Activated naive CD8-positive, alpha-beta T cell treated with anti-CD3 and anti-CD28 coated beads, Interleukin-2, amount 10 ng/mL, durations not matched to agents 7 days and 5 days (primary cell): ENCODE measurements at places on chromosomes 6 and 20.

DNA sequence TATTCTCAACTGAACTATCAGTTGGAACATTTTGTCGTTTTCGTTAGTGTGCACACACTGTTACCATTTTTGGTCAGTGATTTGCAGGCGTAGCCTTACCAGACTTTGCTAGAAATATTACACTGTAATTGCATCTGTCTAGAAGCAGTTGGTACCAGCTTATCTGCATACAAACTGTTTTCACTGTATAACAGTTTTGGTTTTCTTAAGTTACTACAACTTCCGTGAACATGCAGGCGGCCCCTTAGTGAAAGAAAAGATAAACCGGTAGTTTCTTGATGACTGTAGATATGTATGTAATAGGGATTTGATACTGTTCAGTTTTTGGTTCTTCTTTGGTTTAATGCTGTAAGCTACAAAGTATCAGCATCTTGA lies 1.3 kb downstream of the DSTN start:
- DNase-seq, result no peak

GRCh38 chr6:147156218-147156617 lies 48.0 kb upstream of the STXBP5 start:
- DNase-seq, result no peak

DNA sequence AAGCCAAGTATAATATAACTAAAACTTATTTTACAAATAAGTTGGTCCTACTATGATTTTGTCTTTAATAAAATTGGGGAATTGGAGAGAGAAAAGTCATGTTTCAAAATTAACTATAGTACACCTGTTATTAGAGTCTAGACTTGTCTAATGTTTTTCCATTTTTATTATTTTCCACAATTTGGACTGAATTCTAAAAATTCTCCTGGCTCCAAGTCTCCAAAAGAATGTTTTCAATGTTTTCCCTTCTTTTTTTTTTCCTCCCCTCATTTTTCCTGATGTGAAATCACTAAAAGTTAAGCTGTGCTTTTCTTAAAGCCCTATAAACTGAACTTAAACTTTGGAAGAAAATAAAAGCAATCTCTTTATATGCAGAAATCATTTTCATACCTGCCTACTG lies 11.3 kb downstream of the PTGIS start:
- DNase-seq, result no peak

- no peak for DNase-seq
Measured at GRCh38 chr6:92363111-92363510, 1056.2 kb downstream of the EPHA7 start.

- no peak for DNase-seq
Measured at GRCh38 chr6:70172252-70172651, 130.6 kb downstream of the COL9A1 start.

GRCh38 chr6:134452906-134453305 lies 135.0 kb upstream of the SGK1 start:
- no peak for DNase-seq

DNA sequence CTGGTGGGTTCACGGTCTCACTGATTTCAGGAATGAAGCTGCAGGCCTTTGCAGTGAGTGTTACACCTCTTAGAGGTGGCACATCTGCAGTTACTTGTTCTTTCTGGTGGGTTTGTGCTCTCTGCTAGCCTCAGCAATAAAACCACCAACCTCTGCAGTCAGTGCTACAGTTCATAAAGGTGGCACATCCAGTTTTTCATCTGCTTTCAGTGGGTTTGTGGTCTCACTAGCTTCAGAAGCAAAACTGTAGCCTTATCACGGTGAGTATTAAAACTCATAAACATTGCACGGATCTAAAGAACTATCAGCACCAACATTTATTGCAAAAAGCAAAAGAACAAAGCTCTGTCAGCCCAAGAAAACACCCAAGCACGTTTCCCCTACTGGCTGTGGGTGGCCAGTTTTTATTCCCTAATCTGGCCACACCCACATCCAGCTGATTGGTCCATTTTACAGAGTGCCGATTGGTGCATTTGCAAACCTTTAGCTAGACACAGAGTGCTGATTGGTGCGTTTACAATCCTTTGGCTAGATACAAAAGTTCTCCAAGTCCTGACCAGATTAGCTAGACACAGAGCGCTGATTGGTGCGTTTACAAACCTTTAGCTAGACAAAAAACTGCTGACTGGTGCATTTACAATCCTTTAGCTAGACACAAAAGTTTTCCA lies 3.4 kb upstream of the TMEM14C start:
- peak; percentile 47 for DNase-seq

GRCh38 chr6:111832833-111833418 lies 40.3 kb downstream of the FYN start:
- DNase-seq, result no peak

GRCh38 chr6:320351-321157 lies 28.3 kb downstream of the DUSP22 start:
- no peak for DNase-seq

GRCh38 chr6:38323216-38323615 lies 316.5 kb downstream of the BTBD9 start:
- no peak for DNase-seq

DNA sequence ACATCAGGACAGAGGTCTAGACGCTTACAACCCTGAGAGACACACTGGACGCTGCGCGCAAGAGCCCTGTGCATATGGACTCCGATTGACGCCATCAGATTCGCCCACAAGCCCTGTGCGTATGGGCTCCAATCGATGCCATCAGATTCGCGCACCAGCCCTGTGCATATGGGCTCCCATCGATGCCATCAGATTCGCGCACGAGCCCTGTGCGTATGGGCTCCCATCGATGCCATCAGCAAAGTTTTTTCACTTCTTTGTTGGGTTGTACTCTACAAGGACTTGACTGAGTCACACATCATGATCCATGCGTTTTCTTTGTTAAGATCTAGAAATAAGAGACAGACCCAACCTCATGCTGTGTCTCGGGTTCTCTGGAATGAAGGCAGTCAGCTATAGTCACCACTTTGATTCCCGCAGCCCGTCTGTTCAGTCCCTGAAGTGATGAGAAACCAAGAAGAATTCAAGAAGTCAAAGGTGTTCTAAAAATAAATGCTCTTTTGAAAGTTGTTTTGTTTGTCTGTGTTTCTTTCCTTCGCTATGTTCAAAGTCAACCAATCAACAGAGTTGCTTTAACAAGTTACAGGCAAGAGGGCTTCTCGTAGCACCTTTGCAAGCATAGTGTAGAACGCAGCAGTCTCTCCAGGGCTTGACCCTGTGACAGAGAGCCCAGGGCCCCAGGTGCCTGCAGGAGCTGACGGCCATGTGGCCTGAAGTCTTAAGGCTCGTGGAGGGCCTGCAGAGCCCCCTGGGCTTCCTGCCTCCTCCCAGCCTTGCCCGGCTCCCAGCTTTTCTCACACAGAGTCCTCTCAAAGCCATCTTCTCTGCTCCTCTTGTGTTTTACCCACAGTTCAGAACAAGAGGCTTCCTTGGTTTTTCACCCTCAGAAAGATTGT lies 7.9 kb downstream of the RPS6KA2 start:
- DNase-seq, result no peak

GRCh38 chr6:41646026-41646795 lies 7.9 kb downstream of the MDFI start:
- DNase-seq, result no peak

- no peak for DNase-seq
Measured at GRCh38 chr6:25747477-25747876, 7.1 kb upstream of the SLC17A4 start.

DNA sequence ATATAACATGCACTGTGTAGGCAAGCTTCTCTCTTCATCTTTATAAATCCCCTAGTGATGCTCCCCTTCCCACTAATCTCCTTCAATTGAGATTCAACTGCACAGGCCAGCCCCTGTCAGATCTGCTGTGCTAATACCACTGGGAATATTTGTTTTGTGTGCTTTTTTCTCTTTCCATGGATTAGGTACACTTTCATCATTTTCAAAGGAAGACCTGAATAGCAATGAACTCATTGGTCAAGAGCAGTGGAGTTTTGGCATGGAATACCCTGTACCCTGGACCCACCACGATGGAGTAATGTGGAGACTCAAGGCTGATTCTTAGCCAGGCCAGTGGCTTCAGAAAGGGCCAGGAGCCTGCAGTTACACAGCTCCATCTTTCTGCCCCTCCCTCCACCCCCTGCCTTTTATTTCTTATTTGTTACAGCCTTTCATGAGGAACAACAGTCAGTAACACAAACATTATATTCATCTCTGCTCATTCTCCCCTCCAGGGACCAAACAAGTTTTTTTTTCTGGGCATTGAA lies 75.4 kb upstream of the KCNG1 start:
- DNase-seq, result no peak

- no peak for DNase-seq
Measured at GRCh38 chr6:150866991-150867501, 1.5 kb downstream of the MTHFD1L start.

DNA sequence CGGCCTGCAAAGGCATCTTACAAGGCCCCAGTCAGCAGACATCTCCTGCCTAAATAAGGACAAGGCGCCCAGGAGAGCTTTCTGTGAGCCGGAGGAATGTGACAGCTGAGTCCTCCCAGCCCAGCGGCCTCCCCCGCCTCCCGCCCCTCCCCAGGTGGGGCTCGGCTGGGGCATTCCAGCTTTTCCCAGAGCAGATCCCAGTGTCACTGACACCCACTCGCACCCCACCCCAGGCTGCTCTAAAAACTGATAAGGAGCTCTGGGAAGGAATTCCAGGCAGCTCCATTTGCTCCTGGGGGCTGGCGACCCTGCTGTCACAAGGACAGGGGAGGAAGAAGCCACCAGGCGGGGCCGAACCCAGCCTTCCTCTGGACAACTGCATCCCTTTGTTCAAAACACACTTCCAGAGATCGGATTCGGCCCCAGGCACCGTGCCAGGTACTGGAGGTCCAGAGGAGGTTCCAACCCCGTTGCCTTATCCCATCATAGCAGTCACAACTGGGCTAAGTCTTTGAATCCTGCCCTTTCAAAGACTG lies 49.7 kb downstream of the JPH2 start:
- DNase-seq, result no peak

- no peak for DNase-seq
Measured at GRCh38 chr6:107060704-107061103, 32.7 kb downstream of the MTRES1 start.

- no peak for DNase-seq
Measured at GRCh38 chr6:80610846-80611245, 504.4 kb downstream of the BCKDHB start.

DNA sequence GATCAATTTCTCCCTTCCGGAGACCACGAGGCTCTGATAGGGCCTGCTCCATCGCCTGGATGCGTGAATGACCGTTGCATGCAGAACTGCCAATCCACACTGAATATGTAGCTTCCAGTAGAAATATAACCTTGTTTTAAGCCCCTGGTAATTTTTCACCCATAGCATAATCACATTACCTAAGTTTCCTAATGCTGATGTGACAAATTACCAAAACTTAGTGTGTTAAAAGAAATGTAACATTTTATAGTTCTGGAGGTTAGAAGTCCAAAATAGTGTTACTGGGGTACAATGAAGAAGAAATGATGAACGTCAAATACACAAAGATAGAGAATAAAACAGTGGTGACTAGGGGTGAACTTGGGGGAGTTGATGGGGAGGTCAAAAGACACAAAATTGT lies 22.0 kb upstream of the SIRPD start:
- DNase-seq, result no peak

- peak; percentile 63 for DNase-seq
Measured at GRCh38 chr6:166417285-166417691, 34.5 kb upstream of the MPC1 start.

GRCh38 chr6:121592261-121592935 lies 157.0 kb downstream of the GJA1 start:
- DNase-seq, result no peak

DNA sequence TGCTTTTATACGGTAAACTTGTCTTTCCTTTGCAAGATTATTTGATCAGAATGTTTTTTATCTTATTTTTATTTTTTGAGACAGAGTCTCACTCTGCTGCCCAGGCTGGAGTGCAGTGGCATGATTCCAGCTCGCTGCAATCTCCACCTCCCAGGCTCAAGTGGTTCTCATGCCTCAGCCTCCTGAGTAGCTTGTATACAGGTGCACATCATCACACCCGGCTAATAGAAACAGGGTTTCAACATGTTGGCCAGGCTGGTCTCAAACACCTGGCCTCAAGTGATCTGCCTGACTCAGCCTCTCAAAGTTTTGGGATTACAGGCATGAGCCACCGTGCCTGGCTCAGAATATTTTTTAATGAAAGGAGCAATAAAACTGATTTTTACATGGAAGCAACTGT lies 8.9 kb upstream of the LPIN3 start:
- DNase-seq, result no peak

GRCh38 chr20:3818155-3819151 lies 1.9 kb upstream of the AP5S1 start:
- DNase-seq, result no peak

GRCh38 chr6:37757381-37757780 lies 59.7 kb upstream of the MDGA1 start:
- DNase-seq, result no peak

DNA sequence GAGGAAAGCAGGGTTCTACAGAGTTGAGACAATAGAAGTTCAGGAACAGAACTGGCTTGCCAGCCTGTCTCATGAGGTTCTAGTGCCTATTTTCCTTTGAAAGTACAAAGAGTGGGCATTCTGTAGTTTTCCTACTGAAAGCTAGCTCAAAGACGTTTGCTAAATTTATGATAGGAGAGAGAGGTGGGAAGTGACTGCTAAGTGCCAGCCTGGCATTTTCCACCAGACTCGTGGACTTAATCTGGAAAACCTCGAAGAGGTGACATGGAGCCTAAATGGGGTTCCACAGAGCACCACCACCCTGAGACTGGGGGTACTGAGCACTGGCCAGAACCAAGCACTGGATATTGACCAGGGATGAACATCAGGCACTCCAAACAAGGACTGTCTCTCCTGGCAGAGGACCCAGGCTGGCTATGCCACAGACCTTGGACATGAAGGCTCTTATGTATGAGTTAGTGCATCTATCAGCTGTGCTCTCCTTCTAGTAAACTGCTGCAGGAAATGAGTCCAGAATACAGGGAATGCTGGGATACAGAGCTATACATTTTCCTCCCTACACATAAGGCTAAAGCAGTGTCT lies 7.1 kb downstream of the PEX6 start:
- no peak for DNase-seq

GRCh38 chr6:36914227-36914794 lies 28.6 kb downstream of the C6orf89 start:
- no peak for DNase-seq

- no peak for DNase-seq
Measured at GRCh38 chr6:339480-339879, 47.2 kb downstream of the DUSP22 start.

- no peak for DNase-seq
Measured at GRCh38 chr6:99746261-99746895, 139.7 kb downstream of the PRDM13 start.

DNA sequence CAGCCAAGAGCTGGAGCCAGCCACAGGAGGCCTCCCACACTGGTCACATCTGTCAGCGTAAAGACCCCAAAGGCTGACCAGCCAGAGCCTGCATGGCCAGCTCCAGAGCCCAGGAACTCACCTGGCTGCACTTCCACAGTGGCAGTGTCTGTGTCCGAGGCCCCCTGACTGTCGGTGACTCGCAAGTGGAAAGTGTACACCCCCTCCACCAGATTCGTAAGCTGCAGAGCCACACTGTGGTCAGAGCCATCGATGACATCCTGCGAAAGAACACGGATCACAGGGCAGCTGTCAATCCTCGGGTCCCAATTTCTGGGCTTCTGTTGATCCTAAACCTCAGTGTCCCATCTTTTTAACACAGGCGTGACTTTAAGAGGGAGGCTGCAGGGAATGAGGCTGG lies 69.3 kb downstream of the ALDH5A1 start:
- no peak for DNase-seq

- DNase-seq, result no peak
Measured at GRCh38 chr6:116624036-116624805, 7.9 kb downstream of the RSPH4A start.
